RCC 7860 (cell line): ENCODE measurements at places on chromosomes 6 and 20.

- no peak for DNase-seq
Observed at GRCh38 chr20:15653396-15654207, 919.6 kb downstream of the KIF16B start.

- DNase-seq, result no peak
Observed at GRCh38 chr20:41218466-41218865, 81.1 kb downstream of the PLCG1 start.

- no peak for DNase-seq
Observed at GRCh38 chr6:50822078-50822476, 3.4 kb downstream of the TFAP2B start.

GRCh38 chr6:26157251-26158075 lies 70.2 kb downstream of the HFE start:
- DNase-seq, result peak; percentile 99

GRCh38 chr6:18693881-18694280 lies 306.7 kb downstream of the RNF144B start:
- no peak for DNase-seq

DNA sequence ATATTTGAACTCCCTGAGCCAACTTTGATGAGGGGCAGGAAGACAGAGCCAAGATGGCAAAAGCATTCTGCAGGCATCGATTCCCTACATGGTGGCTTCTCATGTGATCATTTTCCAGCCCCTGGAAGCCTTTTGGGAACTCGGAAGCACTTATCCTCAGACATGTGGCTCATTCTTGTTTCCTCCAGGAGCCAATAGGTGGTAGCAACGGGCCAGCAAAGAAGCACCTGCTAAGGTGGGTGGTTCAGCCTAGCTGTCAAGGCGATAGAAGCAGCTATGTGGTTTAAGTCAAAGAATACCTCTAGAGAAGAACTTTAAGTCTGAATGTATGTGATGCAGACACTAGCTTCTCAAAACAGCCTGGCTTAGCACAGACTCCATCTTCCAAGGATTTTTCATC lies 64.9 kb upstream of the PAX1 start:
- no peak for DNase-seq

GRCh38 chr20:19973961-19974629 lies 43.1 kb upstream of the NAA20 start:
- no peak for DNase-seq

DNA sequence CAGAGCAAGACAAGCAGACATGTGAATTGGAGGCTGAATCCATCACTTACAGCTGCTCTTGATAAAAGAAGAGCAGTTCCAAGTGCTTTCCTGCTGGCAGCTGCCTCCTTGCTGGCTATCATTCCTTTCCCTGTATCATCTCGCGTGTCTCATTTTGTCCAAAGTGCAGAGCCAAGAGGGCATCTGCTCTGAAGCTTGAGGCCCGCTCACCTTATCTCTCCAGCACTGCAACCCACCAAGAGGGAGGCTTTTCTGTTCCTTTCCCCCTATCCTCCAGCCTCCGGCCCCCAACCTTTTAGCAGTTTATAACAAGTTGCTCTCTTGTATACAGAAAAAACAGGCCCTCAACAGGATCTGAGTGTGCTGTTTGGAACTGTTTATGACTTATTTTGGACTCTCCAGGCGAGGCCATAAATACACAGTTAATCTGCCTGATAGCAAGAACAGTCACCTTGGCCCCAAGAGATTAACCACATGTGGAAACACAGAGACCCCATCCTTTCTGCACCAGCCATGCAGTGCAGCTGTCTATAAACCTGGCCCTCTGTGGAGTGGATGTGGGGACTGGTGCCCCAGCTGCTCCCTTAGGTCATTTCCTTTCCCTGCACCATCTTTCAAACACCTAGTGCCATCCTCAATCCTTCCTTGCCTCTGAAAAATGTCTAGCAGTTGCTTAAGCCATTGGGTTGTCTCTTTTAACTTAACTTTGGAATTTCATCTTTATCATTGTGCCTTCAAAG lies 172.5 kb upstream of the FERMT1 start:
- no peak for DNase-seq

GRCh38 chr6:35589201-35589739 lies 76.6 kb upstream of the TULP1 start:
- DNase-seq, result no peak

DNA sequence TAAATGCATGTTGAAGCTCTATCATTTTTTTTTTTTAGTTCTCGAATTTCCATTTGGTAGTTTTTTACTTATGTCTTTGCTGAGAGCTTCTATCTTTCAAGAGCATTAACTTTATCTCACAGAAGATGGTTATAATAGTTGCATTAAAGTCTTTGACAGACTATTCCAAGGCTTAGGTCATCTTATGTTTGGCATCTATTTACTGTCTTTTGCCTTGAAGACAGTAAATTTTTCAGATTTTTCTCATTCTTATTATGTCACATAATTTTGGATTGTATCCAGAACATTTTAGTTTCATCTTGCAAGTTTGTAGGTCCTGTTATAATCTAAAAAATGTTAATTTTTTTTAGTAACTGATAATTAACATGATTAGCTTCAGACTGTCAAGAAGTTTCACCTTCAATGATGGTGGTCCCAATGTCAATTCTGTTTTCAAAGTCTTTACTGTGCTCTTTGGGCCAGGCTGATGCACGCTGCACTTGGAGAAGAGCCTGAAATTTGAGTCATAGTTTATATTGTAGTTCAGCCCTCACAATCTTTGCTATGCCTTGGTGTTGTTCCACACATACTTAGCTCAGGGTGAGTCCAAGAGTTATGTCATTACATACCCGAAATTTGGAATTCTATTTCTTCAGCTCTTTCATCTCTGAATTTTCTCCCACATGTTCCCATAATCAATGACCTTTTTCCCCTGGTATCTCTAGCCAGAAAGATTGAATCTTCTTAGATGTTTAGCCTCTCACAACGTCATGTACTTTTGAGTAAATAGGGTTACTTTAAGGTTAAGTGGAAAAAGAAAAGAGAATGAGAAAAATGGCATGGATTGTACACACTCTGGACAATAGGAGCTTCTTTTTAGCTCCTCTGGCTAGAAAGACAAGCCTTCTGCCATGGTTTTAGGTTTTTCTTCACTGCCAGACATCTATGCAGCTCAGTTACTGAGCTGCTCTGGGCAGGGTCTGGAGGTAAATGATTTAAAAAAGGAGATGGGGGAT lies 110.3 kb upstream of the BTBD3 start:
- peak; percentile 41 for DNase-seq

- DNase-seq, result no peak
Observed at GRCh38 chr6:165899611-165900010, 236.6 kb upstream of the PDE10A start.

DNA sequence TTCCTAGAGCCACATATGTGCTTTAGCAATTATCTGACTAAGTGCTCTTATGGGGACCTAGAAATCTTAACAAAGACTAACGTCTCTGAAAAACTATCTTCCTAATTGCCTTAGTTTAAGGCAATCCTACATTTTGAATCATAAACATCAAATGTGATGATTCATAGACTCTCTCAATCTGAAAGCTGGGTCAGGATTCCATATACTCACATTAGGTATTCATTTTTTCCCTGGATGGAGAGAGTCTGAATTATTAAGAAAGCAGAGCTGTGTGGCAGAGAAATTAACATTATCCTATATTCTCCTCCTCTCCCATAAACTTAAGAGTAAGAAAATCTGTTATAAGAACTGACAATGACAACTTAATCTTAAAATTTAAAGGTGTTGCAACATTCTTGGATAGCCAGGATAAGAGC lies 1.6 kb upstream of the PRL start:
- DNase-seq, result no peak

DNA sequence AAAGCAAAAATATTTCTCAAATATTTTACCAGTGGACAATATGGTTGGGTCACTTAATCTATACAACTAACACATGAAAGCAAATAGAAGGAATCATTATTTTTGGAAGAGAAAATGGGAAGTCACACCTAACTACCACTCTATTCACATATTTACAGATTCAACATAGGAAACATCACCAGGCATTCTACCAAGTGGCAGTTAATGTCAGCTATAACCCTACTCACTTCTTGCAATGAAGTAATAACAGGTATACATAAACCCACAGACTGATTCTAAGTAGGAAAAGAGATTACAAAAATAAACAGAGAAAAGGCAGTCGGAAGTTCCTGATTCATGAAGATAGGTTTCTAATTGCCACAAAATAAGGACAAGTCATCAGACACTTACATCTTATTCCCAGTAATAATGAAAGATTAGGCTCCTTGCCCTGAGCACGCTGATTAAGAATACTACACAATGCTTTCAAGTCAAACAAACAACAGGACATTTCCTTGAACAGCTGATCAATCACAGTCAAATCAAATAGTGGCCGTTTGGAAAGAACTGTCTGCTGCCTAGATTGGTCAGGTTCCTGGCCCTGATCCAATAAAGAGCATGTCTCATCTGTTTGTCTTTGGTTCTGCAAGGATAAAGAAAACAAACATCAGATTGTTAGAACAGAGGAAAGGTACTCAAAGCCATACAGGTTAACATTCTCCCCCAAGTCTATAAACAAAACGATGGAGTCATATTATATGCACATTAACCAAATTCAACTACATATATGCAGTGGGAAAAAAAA lies 79.2 kb upstream of the PLN start:
- no peak for DNase-seq

DNA sequence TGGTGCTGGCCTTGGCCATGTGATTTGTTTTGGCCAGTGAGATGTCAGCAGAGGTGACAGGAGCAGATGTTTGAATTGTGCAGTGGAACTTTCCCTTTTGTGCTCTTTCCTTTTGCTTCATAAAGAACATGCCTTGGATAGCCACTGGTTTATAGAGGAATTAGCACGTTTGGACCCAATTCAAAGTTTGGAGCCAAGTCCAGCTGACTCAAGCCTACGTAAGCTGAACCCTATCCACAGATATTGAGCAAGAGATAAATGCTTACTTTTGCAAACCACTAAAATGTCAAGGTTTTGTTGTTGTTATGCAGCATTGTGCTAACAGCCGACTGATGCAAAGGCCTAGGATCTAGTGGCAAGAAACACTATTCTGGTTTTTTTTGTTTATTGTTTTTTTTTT lies 230.9 kb upstream of the CITED2 start:
- DNase-seq, result no peak

DNA sequence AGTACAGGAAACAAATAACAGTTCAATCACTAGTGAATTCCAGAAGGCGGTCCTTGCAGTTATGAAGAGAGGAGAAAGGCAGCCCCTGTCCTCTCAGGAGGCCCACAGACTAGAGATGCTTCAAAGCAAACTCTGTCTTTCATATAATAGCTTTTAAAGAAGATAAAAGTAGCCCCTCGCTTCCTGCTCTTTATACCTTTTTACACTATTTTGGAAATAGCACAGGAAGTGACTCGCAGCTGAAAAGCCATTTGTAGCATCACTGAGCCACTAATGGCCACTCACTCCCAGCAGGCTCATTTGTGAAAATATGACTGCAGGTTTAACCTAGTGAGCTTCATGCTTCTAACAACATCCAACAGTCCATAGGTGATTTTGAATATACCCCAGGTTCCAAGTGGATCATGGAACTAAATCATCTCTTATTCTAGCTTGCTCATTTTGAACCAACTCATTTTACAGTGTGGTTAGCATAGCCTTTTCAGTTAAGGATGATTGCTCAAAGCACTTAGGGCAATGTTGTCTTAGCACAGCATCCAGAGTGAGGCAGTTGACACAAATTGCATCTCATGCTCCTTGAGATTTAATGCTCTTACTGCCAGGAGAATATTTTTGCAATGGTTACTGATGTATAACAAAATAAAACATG lies 136.0 kb upstream of the NRSN1 start:
- DNase-seq, result no peak

GRCh38 chr20:23311947-23312506 lies 38.6 kb upstream of the NXT1 start:
- no peak for DNase-seq

DNA sequence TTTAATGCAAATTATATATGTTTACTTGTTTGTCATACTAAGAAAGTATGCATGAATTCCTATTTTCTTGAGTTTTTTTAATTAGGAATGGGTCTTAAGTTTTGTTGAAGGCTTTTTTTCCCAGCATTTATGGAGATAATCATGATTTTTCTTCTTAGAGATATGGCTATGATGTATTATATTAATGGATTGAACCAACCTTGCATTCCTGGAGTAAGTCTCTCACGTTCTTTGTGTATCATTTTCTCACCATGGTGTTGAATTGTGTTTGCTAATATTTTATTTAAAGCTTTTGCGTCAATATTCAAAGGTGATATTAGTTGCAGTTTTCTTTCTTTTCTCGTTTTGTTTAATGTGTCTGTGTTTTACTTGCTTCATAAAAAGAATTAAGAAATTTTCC lies 48.4 kb upstream of the SLC35D3 start:
- DNase-seq, result no peak

- no peak for DNase-seq
Observed at GRCh38 chr6:117270055-117270842, 4.9 kb downstream of the VGLL2 start.

DNA sequence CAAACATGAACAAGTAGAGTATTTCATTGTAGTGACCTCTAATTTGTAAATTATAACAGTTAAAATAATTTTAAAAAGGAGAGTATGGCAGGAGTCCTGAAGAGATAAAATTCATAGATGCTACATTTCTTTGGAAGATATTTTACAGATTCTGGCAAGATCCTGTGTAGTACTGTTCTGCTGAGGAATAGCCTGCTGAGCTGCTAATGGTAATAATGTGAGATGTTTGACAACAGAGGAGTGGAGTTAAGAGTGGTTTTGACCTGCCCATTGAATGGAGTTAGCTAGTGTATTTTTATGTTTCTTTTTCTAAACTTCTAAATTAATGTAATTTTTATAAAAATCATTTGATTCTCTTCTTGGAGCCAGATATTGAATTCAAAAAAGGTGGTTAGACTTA lies 11.8 kb downstream of the CLVS2 start:
- no peak for DNase-seq

GRCh38 chr6:69780585-69781178 lies 16.1 kb downstream of the LMBRD1 start:
- DNase-seq, result no peak

GRCh38 chr20:41476446-41476845 lies 109.8 kb upstream of the EMILIN3 start:
- no peak for DNase-seq
